Foreskin keratinocyte (primary cell): ENCODE measurements at places on chromosomes 1 and 21.

GRCh38 chr1:6490181-6491080, 1.0 kb downstream of the PLEKHG5 start:
- peak; percentile 54 for DNase-seq

- no peak for DNase-seq
These were observed 76.0 kb upstream of the ZBTB40 start for GRCh38 chr1:22375601-22376000.

DNA sequence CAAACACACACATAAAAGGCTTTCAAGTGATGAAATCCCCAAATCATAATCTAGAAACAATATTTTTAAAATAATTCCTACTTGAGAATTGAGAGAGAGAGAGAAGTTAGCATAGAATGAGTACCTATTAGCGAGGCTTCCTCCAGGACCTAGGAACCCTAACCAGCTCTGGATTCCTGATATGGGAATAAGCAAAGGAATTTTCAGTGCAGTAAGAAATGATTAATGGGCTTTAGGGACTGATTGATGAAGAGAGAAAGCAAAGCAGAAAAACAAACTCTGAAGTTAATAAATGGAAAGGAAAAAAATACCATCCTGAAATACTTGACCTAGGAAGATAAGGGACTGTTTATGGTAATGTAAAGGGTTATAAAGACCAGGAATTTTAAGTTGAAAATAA, 60.6 kb downstream of the WARS2 start:
- DNase-seq: no peak

GRCh38 chr1:109776911-109777310, 13.2 kb upstream of the EPS8L3 start:
- DNase-seq: peak; percentile 52

DNA sequence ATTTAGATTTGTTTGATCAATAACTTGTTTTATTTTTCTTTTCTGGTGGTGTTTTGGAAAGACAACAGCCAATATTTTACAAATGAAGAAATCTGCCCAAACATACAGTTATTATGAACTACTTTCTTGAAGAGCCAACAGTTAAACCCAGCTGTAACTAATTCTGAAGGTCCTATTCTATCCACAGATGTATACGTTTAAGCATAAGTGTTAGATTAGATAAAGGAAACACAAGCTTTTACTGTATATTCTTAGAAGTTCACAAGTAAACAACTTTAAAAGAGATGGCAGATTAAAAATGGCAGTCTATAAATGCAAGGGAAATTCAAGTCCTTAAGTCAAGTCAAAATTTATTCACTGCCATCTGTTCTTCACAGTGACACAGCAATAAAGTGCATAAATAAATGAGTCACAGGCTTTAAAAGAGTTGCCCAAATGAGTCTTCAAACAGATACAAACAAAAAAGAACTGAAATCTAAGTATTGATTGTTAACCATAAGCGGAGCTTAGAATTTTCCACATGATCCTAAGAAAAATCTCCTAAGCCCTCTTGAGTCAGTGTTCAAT, 49.9 kb upstream of the KCNH1 start:
- no peak for DNase-seq

DNA sequence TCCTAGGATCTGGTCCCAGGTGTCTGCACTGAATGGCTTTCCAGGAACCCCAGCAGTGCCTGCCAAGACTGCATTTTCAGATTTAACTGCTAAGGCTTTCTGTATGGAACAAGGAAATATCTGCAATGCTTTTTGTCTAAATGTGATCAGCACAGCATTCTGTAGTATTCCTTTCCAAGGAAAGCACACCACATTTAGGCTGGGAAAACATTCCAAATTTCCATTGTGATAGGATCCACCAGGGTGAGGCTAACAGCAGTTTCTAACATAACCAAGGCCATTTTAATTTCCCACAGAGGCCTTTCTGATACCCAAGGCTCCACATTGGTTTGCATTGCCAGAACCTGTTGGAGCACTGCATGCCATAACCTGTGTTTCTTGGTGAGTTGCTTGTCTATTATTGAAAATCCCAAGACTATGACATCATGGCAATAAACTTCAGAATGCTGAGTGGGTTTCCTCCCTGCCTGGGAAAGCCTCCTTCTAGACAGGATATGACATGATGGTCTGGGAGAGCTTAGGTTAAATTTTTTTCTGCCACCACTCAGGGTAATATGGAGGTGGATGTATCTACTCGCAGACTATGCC, 23.3 kb upstream of the PTGFRN start:
- peak; percentile 99 for DNase-seq

DNA sequence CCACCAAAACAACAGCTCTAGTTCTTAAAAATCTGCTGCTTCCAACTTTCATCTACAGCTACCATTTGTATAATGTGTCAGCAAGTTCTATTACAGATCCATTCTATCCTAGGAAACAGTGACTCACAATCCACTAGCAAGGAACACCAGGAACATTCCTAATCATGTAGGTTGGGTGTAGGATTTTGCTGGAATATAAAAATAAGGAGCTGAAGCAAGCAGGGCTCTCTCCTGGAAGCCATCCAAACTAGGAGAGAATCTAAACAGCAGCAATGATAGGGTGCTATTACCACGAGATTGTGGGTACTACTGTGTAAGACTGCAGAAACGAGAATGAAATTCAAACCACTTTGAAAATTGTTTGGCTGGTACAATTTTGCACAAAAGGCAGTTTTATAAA, 135.0 kb downstream of the PTPN14 start:
- DNase-seq: no peak

GRCh38 chr1:182650678-182651338, 33.6 kb downstream of the RGS8 start:
- DNase-seq: no peak

- DNase-seq: peak; percentile 51
These were observed 81.7 kb upstream of the PGBD5 start for GRCh38 chr1:230507666-230508402.

GRCh38 chr21:38805328-38806152, at the start of gene ETS2:
ETS2 (plus strand) TSS chr21:38805929; CDS start chr21:38810035, 4,106 bp downstream.
- DNase-seq: peak; percentile 90

GRCh38 chr1:115630342-115630741, 11.4 kb upstream of the VANGL1 start:
- no peak for DNase-seq

DNA sequence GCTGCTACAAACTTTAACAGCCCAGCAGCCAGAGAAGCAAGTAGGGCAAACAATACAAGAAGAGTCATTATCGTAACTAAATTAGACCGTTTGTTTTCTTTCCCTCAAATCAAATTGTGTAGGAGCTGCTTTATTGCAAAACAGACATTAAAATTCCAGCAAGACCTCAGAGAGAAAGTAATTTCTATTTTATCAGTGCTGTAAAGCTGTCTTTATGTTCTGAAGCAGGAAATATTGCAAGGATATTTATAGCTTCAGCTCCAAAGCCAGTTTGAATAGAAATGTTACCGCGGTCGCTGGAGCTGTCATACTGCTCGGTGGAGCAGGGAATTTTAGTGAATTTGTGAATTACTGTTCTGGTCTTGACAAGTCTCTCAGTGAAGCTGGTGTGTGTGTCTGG, 503.8 kb upstream of the PLXNA2 start:
- no peak for DNase-seq

GRCh38 chr1:3948344-3948743, 48.3 kb upstream of the C1orf174 start:
- no peak for DNase-seq

GRCh38 chr1:116491700-116492357, 79.0 kb downstream of the CD58 start:
- DNase-seq: no peak
